ENCODE measurements at places on chromosomes 12 and 14.

DNA sequence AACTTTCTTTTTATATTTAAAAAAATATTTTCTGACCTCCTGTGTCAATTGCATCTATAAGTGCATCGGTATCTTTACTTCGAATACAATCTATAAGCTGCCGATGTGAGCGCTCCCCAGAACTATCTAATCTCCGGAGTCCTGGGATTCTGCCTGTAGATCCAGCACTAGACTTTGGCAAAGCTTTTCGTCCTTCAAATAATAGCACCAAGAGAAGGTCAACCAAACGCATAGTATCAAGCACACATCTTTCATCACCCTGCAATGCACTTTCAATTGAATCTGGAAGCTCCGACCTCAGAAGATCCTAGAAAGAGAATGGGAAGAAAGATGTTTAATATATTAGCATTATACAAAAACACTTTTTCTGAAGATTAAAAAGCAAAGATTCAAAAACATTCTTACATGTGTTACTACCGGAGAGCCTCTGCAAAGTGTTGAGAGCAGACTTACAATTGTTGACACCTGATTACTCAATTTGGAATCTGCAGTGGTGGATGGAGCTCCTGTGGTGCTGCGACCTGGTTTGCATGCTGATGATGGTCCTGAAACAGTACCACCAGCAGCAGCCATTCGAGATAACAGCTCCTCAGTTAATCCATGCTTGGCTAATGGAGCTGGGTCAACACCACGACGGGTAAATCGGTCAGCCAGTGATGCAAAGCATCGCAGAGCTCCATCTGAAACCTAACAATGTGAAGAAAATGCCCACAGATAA lies 34.3 kb downstream of the HECTD1 start:
- H3K4me3 ChIP-seq, result no peak overlapping the region
- H3K36me3 ChIP-seq, result peaks cover 50% of the 10 kb centered on the region
- no peak overlapping the region for H3K27ac ChIP-seq
- no peaks in the 10 kb centered on the region for H3K27me3 ChIP-seq
- no peaks in the 10 kb centered on the region for H3K4me1 ChIP-seq
- no peak for DNase-seq

GRCh38 chr12:22702690-22703089 lies 77.7 kb downstream of the ETNK1 start:
- no peaks in the 10 kb centered on the region for H3K36me3 ChIP-seq
- no peak overlapping the region for H3K27ac ChIP-seq
- H3K27me3 ChIP-seq, result no peaks in the 10 kb centered on the region
- no peak for DNase-seq
- no peak overlapping the region for H3K4me3 ChIP-seq

- H3K27ac ChIP-seq, result no peak overlapping the region
- DNase-seq, result no peak
- no peaks in the 10 kb centered on the region for H3K27me3 ChIP-seq
- H3K36me3 ChIP-seq, result no peaks in the 10 kb centered on the region
These were observed 185.5 kb downstream of the PHLDA1 start for GRCh38 chr12:75846102-75846501.

GRCh38 chr12:124645530-124646244 lies 78.3 kb upstream of the NCOR2 start:
- no peaks in the 10 kb centered on the region for H3K27me3 ChIP-seq
- no peak overlapping the region for H3K4me3 ChIP-seq
- peaks cover 12% of the 10 kb centered on the region for H3K4me1 ChIP-seq
- no peak overlapping the region for H3K27ac ChIP-seq
- H3K36me3 ChIP-seq, result no peaks in the 10 kb centered on the region

DNA sequence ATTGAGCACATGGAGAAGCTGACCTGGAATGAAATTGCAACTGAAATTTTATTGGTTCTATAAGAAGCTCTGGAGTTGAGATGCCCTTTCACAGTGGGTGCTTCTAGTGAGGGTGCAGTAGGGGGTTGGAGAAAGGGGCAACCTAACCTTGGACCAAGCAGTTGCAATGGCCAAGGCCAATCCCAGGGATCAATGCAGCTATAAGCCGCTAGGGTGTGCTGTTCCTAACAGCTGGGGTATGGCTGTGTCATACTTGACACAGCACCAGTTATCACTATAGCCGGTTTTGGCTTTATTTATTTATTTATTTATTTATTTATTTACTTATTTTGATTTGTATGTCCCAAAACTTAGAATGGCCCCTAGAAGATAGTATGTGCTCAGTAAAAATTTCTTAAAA lies 505.9 kb downstream of the FLRT2 start:
- H3K4me1 ChIP-seq, result no peaks in the 10 kb centered on the region
- H3K4me3 ChIP-seq, result no peak overlapping the region
- no peak overlapping the region for H3K27ac ChIP-seq
- no peaks in the 10 kb centered on the region for H3K27me3 ChIP-seq

DNA sequence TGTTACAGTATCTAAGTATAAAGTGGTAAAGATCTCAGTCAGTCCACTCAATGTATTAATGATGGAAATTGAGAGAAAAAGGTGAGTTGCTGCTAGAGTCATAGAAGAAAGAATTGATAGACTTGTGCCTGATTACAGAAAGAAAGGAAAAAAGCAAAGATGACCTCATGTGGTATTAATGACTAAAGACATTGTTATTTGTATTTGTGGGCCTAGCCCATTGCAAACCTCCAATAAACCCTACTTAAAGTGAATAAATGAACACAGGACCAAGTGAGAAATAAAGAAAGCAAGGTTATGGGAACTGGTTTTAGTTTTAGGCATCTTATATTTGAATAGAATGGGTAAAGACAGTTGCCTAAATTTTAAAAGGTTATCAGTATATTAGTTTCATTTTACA lies 105.5 kb downstream of the SYT1 start:
- H3K27ac ChIP-seq, result no peak overlapping the region
- DNase-seq, result no peak
- no peaks in the 10 kb centered on the region for H3K27me3 ChIP-seq
- H3K4me1 ChIP-seq, result no peaks in the 10 kb centered on the region
- H3K36me3 ChIP-seq, result no peaks in the 10 kb centered on the region

- DNase-seq, result no peak
- H3K27me3 ChIP-seq, result peaks cover 43% of the 10 kb centered on the region
- 0 out of 2 replicates have a peak, but pooled peaks cover 7% of the 10 kb centered on the region for H3K4me1 ChIP-seq
These were observed 82.3 kb downstream of the TNFAIP2 start for GRCh38 chr14:103205541-103205906.

Data from GM23338 (cell line).